ENCODE measurements at places on chromosomes 16 and 17.

DNA sequence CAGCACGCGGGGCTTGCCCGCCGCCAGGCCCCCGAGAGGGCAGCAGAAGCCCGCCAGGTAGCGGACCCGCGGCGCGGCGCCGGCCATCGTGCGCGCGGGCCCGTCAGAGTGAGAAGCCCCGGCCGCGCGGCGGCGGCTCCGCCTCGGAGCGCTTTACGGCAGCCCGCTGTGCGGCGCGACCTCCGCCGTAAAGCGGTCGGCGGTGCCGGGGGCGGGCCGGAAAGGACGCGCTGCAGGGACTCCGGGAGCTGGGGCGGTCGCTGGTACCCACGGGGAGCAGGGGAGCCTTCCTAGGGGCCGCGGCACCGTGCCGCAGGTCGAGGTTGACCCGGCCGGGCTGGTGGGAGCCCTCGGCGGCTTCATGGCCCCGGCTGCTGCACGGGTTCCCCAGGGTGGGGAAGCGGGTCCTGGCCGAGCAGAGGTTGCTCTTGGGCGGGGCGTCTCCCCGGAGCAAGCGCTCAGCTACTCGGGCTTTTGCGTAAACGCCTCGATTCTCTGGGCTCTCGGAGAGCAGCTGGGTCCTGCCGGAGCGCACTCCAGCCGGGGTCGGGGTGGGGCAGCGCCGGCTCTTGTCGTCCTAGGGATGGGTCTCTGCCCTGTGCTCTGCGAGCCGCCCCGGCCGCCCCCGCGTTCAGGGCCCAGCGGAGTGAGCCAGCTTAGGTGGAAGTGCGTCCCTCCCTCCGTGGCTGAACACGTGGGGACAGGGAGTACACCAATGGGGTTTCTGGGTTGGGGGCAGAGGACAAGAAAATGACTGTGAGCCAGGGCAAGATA is at the start of gene FAAP100:
FAAP100 (minus strand) TSS at position 110 of the 774 bp plus-strand sequence; CDS start at position 87, 23 bp downstream.
- DNase-seq, result peak; percentile 77

GRCh38 chr16:7382521-7382920 is 49.9 kb downstream of the RBFOX1 start:
- no peak for DNase-seq

- DNase-seq, result no peak
Observed at GRCh38 chr17:33013596-33014375, 22.1 kb downstream of the SPACA3 start.

DNA sequence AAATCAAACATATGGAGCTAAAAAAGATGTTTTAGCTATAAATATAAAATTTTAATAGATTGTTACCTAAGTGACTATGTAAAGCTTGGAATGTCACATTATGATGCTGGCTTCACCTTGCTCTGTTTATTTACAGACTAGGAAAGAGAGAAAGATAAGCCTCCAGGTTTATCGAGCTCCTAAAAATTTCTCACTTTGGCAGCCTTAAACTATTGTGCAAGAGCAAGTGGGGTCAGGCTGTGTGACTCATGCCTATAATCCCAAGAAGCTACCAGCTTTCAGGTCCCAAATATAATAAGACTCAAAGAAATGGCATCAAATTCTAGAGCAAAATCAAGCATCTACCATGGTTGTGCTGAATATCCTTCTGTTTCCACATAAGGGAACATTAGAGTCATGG is 34.3 kb upstream of the PRSS54 start:
- peak; percentile 21 for DNase-seq

DNA sequence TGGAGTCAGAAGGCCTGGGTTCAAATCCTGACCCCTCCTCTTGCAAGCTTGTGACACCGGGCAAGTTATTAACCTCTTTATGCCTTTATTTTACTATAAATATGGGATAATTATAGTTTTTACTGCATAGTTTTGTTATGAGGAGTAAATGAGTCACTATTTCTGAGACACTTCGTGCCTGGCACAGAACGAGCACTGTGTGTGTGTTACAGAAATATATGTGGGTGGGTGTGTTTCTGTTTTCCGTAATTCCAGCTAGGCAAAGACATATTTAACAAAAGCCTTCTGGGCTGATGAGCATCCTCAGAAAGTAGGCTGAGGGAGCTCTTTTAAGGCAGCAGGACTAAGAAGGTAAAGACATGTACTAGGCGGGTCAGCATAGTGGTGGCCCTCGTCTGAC is 417.9 kb downstream of the MAF start:
- DNase-seq, result no peak

- no peak for DNase-seq
Observed at GRCh38 chr17:38673707-38674013, 1.1 kb downstream of the EPOP start.

DNA sequence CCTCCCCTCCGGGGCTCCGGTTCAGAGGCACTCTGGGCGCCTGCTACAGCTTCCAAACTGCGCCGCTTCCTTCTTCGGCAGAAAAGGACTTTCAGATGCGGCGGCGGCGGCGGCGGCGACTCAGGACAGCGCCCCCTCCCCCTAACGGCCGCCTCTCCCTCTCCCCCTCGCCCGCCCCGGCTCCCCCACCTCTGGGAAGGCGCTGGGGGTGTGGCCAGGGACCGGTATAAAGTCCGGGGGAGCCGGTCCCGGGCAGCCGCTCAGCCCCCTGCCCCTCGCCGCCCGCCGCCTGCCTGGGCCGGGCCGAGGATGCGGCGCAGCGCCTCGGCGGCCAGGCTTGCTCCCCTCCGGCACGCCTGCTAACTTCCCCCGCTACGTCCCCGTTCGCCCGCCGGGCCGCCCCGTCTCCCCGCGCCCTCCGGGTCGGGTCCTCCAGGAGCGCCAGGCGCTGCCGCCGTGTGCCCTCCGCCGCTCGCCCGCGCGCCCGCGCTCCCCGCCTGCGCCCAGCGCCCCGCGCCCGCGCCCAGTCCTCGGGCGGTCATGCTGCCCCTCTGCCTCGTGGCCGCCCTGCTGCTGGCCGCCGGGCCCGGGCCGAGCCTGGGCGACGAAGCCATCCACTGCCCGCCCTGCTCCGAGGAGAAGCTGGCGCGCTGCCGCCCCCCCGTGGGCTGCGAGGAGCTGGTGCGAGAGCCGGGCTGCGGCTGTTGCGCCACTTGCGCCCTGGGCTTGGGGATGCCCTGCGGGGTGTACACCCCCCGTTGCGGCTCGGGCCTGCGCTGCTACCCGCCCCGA is at the start of gene IGFBP4:
IGFBP4 (plus strand) TSS at position 255 of the 792 bp plus-strand sequence; CDS start at position 541, 286 bp downstream.
- peak; percentile 69 for DNase-seq

GRCh38 chr17:31595076-31595475 is 203.6 kb downstream of the RAB11FIP4 start:
- DNase-seq, result peak; percentile 29
